ENCODE measurements at places on chromosomes 1 and 21. TPM values are rescaled to one million over a fixed set of nuclear protein-coding genes. Genes with fewer than 3 reads are reported as not detected.

CDA gene
- not detected for total RNA-seq

GRCh38 chr1:12621346-12622335 lies 3.6 kb upstream of the DHRS3 start:
- no peaks in the 10 kb centered on the region for H3K27me3 ChIP-seq
- peak overlapping the region; percentile 38 for H3K27ac ChIP-seq
- no peak overlapping the region for H3K4me3 ChIP-seq
- peaks cover 30% of the 10 kb centered on the region for H3K4me1 ChIP-seq
- DNase-seq, result no peak

DNA sequence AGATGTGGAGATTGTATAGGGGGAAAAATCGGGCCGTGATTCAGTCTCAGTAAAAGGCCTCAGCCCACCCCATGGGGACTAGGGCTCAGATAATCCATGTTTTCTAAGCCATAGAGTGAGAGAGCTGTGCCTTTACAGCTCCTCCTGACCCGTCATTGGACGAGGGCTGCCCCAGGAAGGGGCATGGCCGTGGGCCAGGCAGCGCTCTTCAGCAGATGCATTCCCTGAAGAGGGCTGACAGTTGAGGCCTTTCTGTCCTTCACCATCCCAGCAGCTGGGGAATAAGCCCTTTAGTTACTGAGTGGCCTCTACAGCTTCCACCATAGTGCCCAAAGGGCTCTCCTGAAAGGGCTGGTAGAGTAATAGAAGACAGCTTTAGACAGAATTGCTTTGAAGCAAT lies 57.2 kb downstream of the ST3GAL3 start:
- H3K27me3 ChIP-seq, result peaks cover 3% of the 10 kb centered on the region
- no peak overlapping the region for H3K4me3 ChIP-seq
- H3K36me3 ChIP-seq, result no peaks in the 10 kb centered on the region
- DNase-seq, result no peak
- H3K4me1 ChIP-seq, result no peaks in the 10 kb centered on the region

- H3K27me3 ChIP-seq, result no peaks in the 10 kb centered on the region
- peaks cover 48% of the 10 kb centered on the region for H3K4me1 ChIP-seq
- DNase-seq, result no peak
- H3K27ac ChIP-seq, result peak overlapping the region; percentile 94
- H3K36me3 ChIP-seq, result peaks cover 25% of the 10 kb centered on the region
Observed at GRCh38 chr1:234601301-234602017, 8.5 kb downstream of the IRF2BP2 start.

DNA sequence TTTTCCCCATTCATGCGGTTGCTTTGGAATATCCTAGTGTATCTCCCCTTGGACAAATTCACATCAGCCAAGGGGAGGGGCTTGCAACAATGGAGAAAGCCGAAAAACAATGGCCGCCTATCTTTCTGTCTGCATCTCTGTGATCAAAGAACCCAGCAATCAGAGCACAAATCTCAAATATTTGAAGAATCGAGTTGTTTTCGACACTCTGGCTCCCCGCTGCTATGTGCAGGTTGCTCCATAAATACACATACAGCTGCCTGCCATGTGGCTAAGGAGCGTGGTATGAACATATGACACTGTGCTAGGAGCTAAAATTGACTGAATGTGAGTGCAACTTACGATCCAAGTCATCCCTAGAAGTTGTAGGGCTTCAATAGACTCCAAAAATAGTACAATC lies 8.5 kb downstream of the CFHR4 start:
- no peaks in the 10 kb centered on the region for H3K27me3 ChIP-seq
- no peak overlapping the region for H3K27ac ChIP-seq
- no peaks in the 10 kb centered on the region for H3K36me3 ChIP-seq
- no peak overlapping the region for H3K4me3 ChIP-seq
- no peak for DNase-seq
- H3K4me1 ChIP-seq, result no peaks in the 10 kb centered on the region

DNA sequence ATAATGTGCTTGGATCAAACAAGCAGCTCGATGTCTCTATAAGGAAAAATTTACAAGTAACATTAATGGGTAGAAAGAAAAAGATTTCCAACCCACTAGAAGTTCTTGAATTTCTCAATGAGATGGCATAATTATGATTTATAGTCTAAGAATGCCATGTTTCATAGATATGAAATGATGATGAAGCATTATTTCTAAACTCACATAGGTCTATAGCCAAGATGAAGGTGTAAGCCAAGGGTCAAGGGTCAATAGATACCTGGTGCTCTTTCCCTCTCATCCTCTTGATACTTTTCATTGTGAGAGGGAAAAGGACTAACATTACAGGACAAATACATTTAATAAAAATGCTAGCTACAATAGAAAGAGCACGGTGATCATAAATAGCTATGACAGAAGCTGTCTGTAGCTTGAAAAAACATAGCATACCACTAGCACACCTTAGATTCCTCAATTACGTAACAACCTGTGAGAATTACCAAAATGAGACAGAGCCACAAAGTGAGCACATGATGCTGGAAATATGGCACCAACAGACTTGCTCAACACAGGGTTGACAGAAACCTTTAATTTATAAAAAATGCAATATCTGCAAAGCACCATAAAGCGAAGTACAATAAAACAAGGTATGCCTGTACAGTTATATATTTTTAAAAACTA lies 26.3 kb upstream of the F13B start:
- H3K36me3 ChIP-seq, result peaks cover 7% of the 10 kb centered on the region
- no peak for DNase-seq
- no peaks in the 10 kb centered on the region for H3K4me1 ChIP-seq
- no peak overlapping the region for H3K4me3 ChIP-seq

GRCh38 chr1:199909137-199909536 lies 118.4 kb upstream of the NR5A2 start:
- DNase-seq, result no peak
- H3K36me3 ChIP-seq, result peaks cover 2% of the 10 kb centered on the region
- no peaks in the 10 kb centered on the region for H3K4me1 ChIP-seq
- no peak overlapping the region for H3K4me3 ChIP-seq

- no peaks in the 10 kb centered on the region for H3K27me3 ChIP-seq
- no peak overlapping the region for H3K27ac ChIP-seq
- H3K4me3 ChIP-seq, result no peak overlapping the region
- no peaks in the 10 kb centered on the region for H3K36me3 ChIP-seq
Observed at GRCh38 chr1:195604287-195604686, 1004.0 kb downstream of the KCNT2 start.

DNA sequence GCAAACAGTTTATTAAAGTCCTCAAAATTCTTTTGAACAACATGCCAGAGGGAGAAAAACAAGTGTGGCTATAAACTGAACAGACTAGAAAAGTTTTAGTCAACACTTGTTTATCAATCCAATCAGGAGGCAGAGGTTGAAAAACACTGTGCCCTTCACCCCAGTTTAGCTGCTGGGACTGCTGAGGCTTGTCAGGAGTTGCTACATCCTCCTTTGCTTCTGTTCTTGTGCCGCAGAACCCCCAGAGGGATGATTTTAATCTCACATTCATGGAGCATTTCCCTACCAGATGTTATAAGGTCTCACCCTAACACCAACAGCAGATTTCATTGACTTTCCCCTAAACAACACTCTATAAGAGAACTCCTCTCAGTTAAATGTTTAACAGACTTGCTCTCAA lies 321.2 kb downstream of the VAV3 start:
- H3K36me3 ChIP-seq, result no peaks in the 10 kb centered on the region
- no peak overlapping the region for H3K4me3 ChIP-seq
- peaks cover 10% of the 10 kb centered on the region for H3K4me1 ChIP-seq
- no peaks in the 10 kb centered on the region for H3K27me3 ChIP-seq
- DNase-seq, result no peak

DNA sequence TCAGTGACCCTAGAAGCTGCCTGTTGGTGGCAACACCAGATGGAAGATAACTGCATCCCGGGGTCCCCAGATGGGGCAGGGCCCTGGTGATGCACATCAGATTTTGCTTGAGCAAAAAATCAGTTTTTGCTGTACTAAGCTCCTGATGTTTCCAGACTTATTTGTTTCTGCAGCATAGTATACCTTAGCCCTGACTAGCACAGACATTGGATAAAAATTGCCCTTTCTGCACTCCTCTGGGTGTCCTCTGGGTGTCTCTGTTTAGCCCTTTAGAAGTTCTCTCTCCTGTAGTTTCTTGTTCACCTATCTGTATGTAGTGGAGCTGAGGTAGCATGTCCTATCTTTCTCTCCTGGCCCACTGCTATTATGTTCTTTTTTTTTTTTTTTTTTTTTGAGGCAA lies 30.3 kb upstream of the PLA2G2C start:
- DNase-seq, result no peak
- peaks cover 49% of the 10 kb centered on the region for H3K27me3 ChIP-seq
- no peak overlapping the region for H3K4me3 ChIP-seq
- H3K4me1 ChIP-seq, result no peaks in the 10 kb centered on the region
- no peaks in the 10 kb centered on the region for H3K36me3 ChIP-seq
- no peak overlapping the region for H3K27ac ChIP-seq

DNA sequence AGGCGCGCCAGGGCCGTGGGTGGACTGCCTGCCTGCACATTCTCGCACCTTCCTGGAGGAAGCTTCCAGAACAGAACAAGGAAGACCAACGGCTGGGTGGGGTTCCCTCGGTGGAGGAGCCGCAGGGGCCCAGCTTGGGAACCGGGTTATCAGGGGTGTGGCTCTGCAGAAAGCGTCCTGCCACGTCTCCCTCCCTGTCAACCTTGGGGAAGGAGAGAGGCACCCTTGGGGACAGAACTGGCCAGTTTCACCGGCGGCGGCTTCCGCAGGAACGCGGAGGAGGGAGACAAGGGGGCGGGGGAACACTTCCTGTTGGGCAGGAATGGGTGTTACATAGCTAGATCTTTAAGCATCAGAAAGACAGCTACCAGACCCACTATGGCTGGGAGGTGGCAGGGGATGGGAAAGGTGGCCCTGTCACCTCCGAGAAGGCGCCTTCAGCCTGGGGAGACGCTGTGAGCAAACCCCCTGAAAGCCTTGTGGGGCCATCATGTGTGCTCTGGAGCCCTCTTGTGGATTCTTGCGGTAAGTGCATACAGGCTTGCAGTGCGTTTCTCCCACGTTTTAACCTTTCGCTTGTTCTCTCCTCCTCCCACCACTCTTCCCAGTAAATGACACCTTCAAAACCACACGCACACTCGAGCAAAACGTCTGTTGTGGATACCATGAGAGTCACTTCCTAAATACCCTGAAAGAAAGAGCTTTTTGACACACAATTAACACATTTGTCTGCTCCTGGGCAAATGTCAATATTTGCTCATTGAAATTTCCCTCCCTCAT lies 3.8 kb upstream of the PLEKHA6 start:
- peak overlapping the region; percentile 60 for H3K4me3 ChIP-seq
- H3K27ac ChIP-seq, result peak overlapping the region; percentile 47
- peaks cover 29% of the 10 kb centered on the region for H3K4me1 ChIP-seq
- H3K27me3 ChIP-seq, result peaks cover 16% of the 10 kb centered on the region
- peak; percentile 43 for DNase-seq

GRCh38 chr1:50292276-50292675 lies 131.0 kb downstream of the DMRTA2 start:
- no peak for DNase-seq
- H3K27me3 ChIP-seq, result peaks cover 5% of the 10 kb centered on the region
- no peak overlapping the region for H3K4me3 ChIP-seq
- no peaks in the 10 kb centered on the region for H3K36me3 ChIP-seq

DNA sequence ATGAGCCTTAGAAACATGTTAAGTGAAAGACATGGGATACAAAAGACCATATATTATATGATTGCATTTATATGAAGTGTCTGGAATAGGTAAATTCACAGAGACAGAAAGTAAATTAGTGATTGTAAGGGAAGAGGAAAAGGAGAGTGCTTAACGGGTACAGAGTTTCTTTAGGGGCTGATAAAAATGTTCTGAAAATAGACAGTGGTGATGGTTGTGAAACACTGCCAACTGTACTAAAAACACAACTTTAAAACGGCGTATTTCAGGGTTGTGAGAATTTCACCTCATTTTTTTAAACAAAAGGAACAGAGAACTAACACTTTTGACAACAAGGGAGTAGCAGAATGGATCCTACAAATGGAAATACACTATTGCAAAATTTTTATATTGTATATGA lies 13.4 kb downstream of the COP1 start:
- DNase-seq, result no peak
- H3K27me3 ChIP-seq, result no peaks in the 10 kb centered on the region
- H3K4me1 ChIP-seq, result peaks cover 15% of the 10 kb centered on the region

PIK3CD gene
- total RNA-seq, result 13.7 TPM

HCN3 gene
- total RNA-seq, result 13.6 TPM

SH2D1B gene
- total RNA-seq, result not detected

DNA sequence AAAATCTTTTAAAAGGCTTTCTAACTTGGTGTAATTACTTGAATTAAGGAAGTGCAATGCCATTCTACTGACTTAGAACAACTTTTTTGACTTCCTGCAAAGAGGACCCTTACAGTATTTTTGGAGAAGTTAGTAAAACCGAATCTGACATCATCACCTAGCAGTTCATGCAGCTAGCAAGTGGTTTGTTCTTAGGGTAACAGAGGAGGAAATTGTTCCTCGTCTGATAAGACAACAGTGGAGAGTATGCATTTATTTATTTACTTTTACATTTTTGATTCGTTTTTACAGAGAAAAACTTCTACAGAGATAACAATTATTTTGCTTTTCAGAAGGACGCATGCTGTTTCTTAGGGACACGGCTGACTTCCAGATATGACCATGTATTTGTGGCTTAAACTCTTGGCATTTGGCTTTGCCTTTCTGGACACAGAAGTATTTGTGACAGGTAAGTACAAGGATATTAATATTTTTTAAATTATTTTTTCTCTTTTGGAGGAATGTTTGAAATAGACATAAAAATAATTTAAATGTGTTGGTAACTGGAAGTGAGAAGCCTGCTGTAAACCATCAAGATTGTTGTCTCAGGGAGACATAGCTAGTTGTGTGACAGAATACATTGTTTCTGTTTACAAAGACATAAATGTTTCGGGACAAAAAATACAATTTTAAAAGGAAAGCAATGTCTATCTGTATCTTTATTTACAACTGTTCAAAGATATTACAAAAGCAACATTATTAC lies at the start of gene PTPRC:
TSS of gene PTPRC (plus strand) at position 147 of the 742 bp plus-strand sequence. CDS start at position 376, 229 bp downstream.
- no peaks in the 10 kb centered on the region for H3K4me1 ChIP-seq
- H3K27me3 ChIP-seq, result no peaks in the 10 kb centered on the region
- H3K4me3 ChIP-seq, result no peak within 1 kb of the TSS
- no peak within 1 kb of the TSS for H3K27ac ChIP-seq

ILDR2 gene
- 1.7 TPM for total RNA-seq

PPM1J gene
- total RNA-seq, result 0.43 TPM

DNA sequence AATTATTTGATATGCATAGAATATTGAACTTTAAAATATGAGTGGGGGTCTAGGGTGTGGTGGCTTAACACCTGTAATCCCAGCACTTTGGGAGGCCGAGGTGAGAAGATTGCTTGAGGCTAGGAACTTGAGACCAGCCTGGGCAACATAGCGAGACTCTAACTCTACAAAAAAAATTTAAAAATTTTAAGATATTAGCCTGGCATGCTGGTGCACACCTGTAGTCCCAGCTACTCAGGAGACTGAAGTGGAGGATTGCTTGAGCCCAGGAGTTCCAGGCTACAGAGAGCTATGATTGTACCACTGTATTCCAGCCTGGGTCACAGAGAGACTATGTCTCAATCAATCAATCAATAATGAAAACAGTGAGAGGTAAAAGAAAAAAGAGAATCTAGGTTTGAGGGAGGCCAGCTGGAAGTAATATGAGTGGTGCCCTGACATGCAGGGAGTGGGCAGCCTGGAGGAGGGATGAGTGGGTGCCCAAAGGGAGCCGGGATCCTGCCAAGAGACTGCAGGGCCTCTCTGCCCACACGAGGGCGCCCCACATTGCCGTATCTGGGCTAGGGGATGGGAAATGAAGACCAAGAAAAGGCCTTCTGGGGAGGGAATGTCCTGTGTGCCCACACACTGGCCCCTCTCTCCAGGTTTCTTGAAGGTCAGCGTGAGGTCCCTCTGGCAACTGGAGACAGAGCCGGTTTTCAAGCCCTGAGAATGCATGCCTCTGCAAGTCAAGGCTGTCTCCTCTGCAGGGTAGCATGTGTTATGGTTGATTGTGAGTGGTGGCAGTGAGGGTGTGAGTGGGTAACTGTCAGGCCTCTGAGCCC lies 93.9 kb upstream of the PPM1J start:
- peaks cover 25% of the 10 kb centered on the region for H3K4me1 ChIP-seq
- H3K36me3 ChIP-seq, result no peaks in the 10 kb centered on the region
- no peak overlapping the region for H3K4me3 ChIP-seq
- DNase-seq, result peak; percentile 48
- peaks cover 54% of the 10 kb centered on the region for H3K27me3 ChIP-seq
